DMS53 (cell line): ENCODE measurements at places on chromosomes 16 and 17.
A peak's percentile ranks its signal among the peaks of the same experiment; 100 is the strongest.

GRCh38 chr17:50560931-50561745 lies 623 bp downstream of the CACNA1G start:
- peak; percentile 63 for DNase-seq

DNA sequence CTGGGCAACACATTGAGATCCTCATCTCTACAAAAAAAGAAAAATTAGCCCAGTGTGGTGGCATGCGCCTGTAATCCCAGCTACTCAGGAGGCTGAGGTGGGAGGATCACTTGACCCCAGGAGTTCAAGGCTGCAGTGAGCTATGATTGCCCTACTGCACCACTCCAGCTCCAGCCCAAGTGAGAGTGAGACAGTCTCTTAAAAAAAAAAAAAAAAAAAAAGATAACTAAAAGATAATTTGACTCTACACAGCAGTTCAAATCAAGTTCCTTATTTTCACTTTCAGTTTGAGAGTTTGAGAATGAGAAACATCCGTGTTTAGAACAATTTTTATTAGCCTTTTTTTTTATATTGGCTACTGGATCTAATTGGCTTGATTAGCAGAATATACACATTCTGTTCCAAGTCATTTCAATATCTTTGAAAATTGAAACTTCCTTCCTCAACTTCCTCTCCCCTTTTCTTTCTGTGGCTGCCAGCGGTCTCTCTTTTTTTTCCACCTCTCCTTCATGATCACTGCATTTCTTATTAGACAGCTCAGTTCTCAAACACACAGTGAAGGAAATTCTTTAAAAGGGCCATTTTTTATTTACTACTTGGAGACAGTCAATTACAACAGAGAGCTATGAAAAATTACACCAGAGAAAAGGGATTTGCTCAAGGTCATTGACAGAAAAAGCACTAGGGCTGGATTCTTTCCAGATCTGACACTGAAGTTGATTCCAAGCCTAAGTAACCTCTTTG lies 4.5 kb upstream of the ACSF2 start:
- DNase-seq: no peak

DNA sequence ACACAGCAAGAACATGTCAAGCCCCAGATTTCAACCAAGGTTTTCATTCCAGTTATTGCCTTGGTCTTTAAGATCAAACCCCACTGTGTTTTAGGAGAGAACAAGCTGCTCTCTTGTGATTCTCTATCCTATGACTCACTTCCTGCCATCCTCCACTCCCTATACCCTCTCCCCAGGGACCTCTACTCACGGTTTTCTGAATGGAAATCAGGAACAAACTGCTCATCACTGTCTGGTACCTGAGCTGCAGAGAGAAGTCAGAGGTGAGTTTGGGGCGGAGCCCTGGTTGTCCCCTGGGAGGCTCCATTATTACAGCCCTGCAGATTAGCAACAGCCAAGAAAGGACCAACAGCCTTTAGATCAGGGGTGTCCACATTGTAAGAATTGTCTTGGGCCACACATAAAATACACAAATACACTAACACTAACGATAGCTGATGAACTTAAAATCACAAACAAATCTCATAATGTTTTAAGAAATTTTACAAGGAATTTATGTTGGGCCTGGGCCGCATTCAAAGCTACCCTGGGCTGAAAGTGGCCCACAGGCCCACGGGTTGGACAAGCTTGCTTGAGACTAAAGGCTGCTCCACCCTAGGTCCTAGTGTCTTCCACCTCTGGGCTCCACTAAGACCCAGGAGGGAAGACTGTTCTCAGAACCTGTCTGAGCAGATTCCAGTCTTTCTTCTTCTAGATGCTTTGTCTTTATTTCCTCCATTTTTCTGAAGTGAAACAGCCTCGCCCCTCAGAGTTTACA lies 9.7 kb downstream of the ETV4 start:
- peak; percentile 65 for DNase-seq

DNA sequence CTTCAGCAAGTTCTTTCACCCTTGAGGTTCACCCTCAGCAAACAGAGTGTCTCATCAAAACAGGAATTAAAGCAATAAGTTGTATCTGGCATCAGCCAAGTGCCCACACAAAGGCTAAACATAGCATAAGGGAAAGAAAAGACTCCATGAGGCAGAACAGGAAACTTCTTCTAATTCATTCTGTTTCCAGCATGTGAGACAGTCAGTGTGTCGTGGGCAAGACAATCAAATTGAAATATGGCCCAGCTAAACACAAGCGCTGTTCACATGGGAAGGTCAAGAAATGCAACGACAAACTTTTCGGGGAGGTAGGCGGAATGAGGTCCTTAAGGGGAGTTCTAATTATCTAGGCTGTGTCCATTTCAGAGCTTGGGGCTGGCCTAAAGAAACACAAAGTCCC lies 393.4 kb downstream of the HAPSTR1 start:
- DNase-seq: no peak

DNA sequence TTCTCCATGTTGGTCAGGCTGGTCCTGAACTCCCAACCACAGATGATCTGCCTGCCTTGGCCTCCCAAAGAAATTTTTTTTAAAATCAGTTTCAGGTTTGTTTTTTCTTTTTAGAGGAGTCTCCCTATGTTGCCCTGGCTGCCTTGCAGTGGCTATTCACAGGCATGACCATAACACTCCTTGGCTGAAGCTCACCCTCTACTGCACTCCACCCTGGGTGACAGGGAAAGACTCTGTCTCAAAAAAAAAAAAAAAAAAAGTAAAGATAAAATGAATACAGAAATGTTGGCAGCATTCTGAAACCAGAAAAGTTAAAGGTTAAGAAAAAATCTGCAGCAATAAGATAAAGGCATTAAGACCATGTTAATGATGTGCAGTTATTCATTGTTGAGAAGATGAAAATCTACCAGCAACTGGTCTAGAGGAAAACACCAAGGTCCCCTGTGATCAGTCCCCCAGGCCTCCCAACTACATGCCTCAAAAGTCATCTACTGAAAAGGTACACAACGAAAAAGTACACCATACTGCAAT lies 15.1 kb downstream of the YWHAE start:
- DNase-seq: no peak

- DNase-seq: peak; percentile 44
Observed at GRCh38 chr16:57800200-57801097, 1.8 kb downstream of the KIFC3 start.

DNA sequence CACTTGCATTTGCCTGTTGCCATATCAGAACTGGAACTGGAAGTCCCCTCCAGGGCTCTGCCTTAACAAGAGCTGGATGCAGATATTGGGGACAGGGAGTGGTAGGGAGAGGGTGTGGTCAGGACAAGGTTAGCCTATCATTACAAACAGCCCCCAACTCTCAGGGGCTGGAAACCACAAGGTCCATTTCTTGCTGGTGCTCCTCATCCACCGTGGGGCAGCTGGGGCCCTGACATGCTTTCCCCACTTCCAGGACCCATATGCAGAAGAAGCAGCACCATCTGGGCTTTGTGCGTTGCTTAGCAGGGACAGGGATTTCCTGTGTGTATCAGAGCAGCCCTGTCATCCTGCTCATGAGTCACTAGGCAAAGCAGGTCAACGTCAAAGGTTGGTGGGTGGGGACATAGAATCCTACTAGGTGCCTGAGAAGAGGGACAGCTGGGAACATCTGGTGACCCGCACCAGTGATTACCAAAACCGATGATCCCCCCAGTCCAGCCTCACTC lies 26.9 kb downstream of the RGS9 start:
- peak; percentile 90 for DNase-seq

DNA sequence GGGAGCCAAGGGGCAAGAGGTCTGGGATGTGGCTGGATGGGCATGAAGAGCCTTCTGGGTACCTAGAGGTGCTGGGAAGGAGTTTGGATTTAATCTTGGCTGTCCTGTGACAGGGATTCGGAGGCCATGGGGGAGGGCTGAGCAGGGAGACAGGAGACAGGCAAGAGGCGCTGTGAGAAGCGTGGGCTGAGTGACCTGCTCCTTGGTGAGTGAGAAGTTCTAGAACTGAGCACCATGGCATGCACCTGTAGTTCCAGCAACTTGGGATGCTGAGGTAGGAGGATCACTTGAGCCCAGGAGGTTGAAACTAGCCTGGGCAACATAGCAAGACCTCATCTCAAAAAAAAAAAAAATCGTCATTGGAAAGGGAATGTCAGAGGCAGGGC lies 78.3 kb upstream of the PLCG2 start:
- no peak for DNase-seq

- DNase-seq: no peak
Observed at GRCh38 chr16:69712914-69713581, 13.3 kb downstream of the NQO1 start.

- no peak for DNase-seq
Observed at GRCh38 chr17:76994237-76994637, 126.0 kb downstream of the MGAT5B start.

GRCh38 chr16:50878966-50879615 lies 137.2 kb downstream of the CYLD start:
- no peak for DNase-seq

- DNase-seq: no peak
Observed at GRCh38 chr16:66616169-66616568, 11.7 kb downstream of the CMTM3 start.

DNA sequence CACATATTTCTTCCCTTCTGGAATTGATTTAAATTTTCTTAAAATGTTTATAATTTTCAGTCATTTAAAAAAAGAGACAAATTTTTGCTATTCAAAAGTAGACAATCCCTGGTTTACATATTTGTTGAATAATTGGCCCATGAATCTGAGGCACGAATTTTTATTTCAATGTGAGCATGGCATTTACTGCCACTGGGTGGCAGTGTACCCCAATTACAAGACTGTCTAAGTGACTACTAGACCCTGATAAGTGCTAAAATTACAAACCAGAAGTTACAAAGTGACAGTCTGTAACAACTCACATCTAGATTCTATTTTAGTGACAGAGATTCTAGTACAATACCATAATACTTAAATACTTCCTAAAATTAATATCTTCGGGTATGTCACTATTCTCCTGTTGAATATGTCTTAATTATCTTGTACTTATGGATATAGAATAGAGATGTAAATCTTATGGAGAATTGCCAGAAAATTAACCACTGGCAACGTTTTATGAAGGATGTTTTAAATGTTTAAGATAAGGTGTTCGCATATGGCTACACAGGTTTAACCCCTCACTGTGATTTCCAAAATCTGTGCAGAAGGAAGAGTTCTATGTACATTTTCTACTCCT lies 235.8 kb downstream of the MAP2K4 start:
- peak; percentile 31 for DNase-seq

GRCh38 chr17:9529033-9529700 lies 46.5 kb downstream of the STX8 start:
- DNase-seq: peak; percentile 47

DNA sequence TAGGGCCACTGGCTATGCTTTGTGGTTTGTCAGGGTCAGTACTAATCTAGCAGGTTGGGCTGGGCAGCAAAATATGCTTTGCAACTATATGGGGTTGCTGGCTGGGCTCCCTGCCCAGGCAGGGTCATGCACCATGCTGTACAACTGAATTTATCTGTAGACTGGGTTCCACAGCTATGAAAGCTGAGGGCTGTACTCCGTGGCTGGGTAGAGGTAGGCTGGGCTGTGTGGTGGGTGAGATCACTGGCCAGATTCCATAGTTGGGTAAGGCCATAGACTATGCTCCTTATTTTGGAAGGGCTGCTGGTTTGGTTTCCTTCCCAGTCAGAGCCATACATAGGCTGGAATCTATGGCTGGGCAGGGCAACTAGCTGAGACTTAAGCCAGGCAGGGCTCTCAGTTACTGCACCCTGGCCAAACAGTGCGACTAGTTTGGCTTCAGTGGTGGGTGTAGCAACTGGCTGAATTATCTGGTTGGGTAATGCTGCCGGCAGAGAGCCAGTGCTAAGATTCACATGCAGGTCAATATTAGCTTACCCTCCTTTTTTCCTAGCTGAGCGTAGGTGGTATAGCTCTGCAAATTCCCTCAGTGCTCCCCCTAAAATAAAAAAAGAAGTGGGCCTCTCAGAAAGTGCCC lies 769.1 kb upstream of the CDH8 start:
- DNase-seq: no peak

GRCh38 chr17:78255029-78255656 lies 23.7 kb downstream of the TMEM235 start:
- no peak for DNase-seq

- no peak for DNase-seq
Observed at GRCh38 chr16:76309639-76310335, 32.6 kb downstream of the CNTNAP4 start.

DNA sequence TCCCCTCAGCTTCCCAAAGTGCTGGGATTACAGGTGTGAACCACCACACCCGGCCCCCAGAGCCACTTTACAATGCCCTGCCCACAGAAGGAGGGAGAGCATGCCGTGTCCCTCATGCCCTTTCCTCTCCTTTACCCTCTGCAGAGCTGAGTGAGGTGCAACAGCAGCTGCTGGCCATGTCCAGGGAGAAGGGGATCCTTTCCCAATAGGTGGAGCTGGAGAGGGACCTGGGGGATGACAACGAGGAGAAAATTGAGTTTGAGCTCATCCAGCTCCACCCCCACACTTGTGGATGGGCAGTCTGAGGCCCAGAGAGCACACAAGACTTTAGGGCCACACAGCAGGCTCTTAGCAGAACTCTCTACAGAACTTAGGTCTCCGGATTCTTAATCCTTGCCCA lies 7.9 kb upstream of the GSDMA start:
- no peak for DNase-seq

DNA sequence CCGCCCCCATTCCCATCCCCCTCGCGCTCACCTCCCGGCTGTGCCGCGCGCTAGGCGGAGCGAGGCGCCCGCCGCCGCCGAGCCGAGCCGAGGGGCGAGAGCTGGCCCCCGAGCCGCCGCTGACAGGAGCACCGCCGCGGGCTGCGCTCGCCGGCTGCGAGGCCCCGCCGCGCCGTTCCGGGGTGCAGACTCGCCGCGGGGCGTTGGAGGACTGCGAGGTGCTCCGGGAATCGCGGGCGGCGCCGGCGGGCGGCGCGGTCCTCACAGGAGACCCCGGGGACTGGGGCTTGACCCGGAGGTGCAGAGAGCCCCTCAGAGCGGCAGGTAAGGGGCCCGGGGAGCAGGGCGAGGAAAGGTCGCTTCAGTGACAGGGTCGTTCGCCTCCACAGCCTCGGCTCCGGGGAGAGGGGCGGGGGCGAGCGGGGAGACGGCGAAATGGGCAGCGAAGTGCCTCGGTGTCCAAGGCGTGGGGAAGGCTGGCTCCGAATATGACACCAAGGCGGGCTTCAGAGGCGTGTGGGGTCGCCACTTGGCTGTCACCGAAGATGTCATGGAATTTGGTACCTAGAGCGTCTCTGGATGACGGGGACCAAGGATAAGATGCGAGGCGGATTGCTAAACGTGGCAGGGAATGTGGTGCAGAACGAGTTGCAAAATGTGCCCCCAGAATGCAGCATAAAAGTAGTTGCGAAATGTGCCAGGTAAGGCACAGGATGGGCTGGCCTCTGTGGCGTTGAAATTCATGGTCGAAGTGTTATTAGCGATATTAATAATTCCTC lies 580 bp downstream of the TANC2 start:
- peak; percentile 52 for DNase-seq

- no peak for DNase-seq
Observed at GRCh38 chr16:50304467-50305440, 38.4 kb downstream of the ADCY7 start.
